GOT3 (cell line): ENCODE measurements at places on chromosomes 6 and 20.

DNA sequence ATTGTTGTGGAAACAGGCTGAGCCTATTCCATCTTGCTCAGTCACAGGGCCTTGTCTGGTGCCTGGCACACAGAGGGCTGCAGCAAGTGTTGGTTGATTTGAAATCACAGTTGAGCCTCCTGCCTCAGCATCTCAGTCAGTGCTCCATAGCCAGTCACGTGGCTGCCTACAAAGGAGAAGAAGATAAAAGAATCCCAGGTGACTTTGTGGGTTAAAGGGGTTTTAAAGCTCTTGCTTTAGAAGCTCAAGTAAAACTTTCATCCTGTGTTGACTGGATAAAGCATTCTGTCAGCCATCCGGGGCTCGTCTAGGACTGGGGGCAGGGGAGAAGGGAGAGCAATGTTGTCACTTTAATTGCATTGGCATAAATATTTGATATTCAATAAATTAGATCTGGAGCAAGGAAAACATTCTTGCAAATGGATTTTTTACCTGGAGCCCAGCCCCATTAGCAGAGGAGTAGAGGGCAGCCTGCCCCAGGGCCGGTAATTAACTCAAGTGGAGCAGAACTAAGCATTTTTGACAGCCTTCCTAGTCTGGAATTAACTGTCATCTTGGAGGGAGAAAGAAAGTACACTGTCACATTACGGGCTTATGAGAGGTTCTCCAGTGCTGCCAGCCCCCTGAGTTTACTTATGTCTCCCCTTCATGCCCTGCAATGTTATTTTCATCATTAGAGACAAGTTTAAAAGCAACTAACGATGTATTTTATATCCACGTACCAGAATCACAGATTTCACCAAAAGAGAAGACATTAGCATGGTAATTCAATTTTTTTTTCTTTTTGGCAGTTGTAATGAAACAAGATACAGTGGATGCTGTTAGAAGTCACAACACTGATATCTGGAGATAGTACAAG is 71.7 kb upstream of the GTSF1L start:
- DNase-seq, result no peak

- DNase-seq, result no peak
These were observed 35.2 kb upstream of the BCLAF1 start for GRCh38 chr6:136324686-136325380.

DNA sequence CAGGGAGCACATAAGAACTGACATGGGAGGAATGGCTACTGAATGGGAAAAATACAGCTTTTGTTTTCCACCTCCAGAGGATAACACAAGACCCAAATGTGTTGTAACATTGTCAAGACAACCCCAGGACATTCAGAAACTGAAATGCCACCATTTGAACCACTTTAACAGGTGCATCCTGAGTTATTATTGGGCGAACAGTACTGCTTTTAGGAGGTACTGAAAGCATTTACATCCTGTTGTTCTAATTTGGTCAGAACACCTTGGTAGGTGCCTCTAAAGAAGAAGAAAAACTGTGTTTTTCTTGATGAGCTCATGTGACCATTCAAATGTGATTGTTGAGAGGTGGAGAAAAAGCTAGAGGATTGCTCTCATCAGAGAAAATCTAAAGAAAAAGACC is 6.4 kb upstream of the TXNDC5 start:
- no peak for DNase-seq

- no peak for DNase-seq
These were observed 115.1 kb upstream of the FRMD1 start for GRCh38 chr6:168193816-168194721.

DNA sequence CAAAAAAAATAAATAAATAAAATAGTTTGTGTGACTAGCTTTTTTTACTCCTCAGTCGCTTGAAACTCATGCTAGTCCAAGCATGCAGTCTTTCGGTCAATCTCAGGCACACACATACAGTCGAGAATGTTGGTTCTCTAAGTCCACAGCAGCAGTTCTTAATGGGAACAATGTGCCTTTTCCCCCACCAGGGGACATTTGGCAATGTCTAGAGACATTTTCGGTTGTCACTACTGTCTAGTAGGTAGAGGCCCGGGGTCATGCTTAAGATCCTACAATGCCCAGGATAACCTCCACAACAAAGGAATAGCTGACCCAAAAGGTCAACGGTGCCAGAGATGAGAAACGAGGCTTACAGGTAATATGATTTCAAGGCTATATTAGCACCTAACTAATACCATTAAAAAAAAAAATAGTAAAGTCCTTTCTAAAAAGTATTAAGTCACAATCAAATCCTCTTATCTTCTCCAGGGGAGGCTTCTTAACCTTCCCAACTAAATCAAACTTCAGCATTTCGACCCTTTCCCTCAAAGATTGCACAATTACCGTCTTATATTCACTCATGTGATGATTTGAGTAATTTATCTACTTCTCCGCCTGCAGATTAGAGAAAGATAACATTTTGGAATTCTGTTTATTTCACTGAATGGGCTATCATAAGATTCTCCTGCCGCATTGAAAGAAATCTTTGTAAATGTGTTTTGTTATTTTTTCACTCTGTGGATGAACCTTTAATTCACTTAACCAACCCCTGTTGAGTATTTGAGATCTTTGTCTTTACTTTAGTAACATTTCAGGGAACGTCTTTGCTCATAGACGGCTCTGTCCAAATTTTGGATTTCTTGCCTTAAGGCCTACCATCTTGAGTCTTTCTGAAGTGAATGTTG is 8.1 kb upstream of the SALL4 start:
- no peak for DNase-seq

- DNase-seq, result no peak
These were observed 40.4 kb upstream of the POLR1H start for GRCh38 chr6:30020626-30021025.

GRCh38 chr6:129744201-129744879 is 34.4 kb upstream of the ARHGAP18 start:
- no peak for DNase-seq

DNA sequence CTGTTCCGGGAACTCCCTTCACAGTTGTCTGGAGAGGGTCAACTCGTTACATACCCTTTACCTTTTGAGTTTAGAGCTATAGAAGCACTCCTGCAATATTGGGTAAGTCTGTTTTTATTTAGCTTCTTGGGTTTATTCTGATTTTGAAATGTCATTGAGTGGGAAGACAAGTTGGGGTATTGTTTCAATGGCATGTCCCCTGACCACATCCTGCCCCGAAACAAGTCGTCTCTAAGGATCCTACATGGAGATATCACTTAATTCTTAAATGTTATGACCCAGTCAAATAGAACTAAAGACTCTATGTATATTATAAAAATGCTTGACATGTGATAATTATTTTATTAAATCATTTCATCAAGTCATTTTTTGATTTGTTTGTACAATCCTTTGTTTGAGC is 9.6 kb downstream of the MRS2 start:
- DNase-seq, result no peak

- no peak for DNase-seq
These were observed 22.3 kb upstream of the KCNK16 start for GRCh38 chr6:39344821-39345280.
